H9 (cell line): ENCODE measurements at places on chromosomes 4 and X.

- no peak for DNase-seq
Measured at GRCh38 chrX:69627744-69628143, 11.8 kb downstream of the EDA start.

GRCh38 chr4:168623484-168623883, 126.6 kb downstream of the PALLD start:
- DNase-seq: no peak

GRCh38 chr4:139857021-139857420, 191.4 kb downstream of the MGST2 start:
- DNase-seq: no peak

- DNase-seq: peak; percentile 80
Measured at GRCh38 chr4:187996502-187997177, 1.1 kb downstream of the ZFP42 start.

DNA sequence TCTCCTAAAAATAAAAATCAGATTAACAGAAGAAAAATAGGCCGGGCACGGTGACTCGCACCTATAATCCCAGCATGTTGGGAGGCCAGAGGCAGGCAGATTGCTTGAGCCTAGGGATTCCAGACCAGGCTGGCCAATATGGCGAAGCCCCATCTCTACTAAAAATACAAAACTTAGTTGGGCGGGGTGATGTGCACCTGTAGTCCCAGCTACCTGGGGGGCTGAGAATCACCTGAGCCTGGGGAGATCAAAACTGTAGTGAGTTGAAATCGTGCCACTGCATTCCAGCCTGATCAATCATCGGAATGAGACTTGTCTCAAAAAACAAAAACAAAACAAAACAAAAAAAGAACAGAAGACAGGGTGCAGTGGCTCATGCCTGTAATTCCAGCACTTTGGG, 32.8 kb upstream of the NOCT start:
- peak; percentile 25 for DNase-seq
